CD4-positive, alpha-beta T cell treated with Interleukin-2 at 100 ng/mL for 4 hours (primary cell): ENCODE measurements at places on chromosomes 4 and X.

GRCh38 chr4:144267084-144267483 lies 126.6 kb upstream of the GYPA start:
- DNase-seq, result no peak

DNA sequence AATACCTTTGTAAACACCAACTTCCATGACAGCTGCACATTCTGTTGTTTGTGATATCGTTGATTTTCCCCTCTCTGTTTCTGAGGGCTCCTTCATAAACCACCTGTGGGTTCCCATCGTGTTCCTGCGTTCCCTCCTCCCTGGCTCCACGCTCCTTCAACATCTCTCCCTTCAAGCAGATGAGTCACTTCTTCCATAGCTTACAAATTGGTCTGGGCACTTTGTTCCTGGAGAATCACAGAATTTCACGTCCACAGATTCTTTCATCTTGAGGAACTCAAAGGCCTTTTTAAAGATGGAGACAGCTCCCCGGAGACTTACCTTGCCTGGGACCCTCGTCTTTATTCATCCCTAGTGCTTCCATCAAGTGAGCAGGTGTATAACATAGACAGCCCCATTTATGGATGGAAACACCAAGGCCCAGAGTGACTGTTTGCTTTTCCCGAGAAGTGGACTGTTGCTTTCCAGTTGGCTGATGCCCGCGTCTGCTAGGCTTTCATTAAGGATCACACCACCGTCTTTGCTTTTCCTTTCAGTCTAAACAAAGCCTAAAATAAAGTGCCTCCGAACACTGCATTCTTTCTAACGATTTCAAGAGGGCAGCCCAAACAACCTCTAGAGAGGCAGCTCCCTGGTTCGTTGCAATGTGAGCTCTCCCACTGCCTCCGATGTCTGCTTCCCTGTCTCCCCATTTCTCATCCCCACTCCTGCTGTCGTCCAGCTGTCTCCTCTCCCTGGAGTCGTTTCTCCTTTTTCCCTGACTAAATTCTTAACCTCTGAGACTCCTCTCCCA lies 146.3 kb upstream of the STX18 start:
- no peak for DNase-seq

- DNase-seq, result no peak
Observed at GRCh38 chr4:70571772-70572171, 20.3 kb upstream of the AMBN start.

DNA sequence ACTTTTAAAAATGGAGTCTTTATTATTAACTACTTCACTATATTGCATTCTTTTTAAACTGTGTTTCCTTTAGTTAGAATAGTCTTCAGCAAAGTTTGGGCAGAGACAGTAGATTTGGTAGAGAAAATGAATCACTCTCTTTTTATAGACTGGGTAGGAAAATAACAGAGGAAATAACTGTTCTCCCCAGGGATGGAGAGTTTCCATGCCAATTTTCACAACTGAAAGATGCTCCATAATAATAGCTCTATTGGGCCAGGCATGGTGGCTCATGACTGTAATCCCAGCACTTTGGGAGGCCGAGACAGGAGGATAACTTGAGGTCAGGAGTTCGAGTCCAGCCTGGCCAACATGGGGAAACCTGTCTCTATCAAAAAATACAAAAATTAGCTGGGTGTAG lies 13.1 kb downstream of the HSD17B13 start:
- DNase-seq, result no peak

DNA sequence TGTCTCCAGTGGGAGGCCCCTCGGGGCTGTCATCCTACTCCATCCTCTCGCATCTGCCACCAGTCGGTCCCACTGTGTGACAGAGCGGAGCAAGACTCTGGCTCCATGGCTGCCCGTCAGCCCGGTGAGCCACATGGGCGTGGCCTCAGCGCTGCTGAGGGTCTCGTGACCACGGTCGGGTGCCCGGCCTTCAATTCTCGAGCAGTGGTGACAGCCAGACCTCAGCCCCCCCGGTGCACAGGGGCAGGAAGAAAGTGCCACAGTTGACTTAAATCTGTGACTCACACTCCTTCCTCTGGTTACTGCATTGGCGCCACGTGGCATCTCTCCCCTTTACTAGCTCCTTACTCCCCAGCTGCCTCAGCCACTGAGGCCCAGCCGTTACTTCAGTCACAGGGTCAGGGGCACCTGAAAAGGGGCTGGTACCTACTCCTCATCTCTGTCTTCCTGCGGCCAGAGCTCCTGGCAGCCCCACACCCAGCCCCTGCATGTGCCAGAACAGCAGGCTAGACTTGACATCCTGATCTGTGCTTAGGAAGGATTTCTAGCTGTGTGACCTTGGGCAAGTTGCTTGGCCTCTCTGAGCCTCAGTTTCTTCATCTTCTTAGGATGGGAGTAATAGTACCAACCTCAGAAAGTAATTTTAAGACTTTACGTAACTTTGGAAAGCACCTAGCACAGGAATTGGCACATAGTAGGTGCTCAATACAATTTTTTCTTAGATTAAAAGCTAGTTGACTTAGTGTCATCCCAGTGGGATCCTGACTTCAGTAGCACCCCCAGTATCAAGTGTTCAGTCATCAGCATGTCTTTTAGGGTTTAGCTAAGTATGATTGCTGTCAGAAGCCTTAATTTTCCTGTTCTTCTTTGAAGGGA lies 66.1 kb downstream of the TNIP2 start:
- DNase-seq, result peak; percentile 35

DNA sequence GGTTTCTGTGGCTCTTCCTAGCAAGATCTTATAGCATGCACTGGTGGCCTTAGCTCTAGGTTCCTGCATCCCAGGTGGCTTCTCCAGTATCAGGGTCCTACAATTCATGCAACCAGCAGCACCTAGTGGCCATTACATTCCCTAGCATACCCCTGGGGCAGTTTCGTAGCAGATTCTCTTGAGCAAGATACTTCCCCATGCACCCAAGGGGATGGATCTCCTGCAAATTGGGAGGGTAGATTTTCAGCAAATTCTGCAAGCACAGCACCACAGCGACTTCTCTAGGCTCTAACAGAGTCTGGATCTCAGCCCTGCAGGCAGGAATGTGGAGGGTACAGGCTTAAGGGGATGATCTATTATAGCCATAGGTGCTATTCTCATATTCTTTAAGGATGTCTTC lies 13.1 kb upstream of the SLC9B1 start:
- no peak for DNase-seq

- DNase-seq, result no peak
Observed at GRCh38 chr4:88725986-88726385, 28.4 kb upstream of the NAP1L5 start.

DNA sequence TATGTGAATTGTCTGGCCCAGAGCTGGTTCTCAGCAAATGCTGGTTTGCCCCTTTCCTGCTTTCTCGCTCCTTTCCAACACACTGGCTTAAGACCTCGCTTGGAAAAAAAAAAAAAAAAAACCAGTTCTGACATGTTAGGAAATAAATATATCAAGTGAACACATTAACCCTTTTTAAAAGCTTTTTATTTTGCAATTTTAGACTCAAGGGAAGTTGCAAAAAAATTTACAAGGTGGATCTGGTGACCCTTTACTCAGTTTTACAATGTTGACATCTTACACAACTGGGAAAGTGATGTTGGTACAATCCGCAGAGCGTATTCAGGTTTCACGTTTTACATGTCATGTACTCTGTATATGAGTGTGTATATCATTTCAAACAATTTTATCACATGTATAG lies 100.1 kb downstream of the RTL5 start:
- no peak for DNase-seq

DNA sequence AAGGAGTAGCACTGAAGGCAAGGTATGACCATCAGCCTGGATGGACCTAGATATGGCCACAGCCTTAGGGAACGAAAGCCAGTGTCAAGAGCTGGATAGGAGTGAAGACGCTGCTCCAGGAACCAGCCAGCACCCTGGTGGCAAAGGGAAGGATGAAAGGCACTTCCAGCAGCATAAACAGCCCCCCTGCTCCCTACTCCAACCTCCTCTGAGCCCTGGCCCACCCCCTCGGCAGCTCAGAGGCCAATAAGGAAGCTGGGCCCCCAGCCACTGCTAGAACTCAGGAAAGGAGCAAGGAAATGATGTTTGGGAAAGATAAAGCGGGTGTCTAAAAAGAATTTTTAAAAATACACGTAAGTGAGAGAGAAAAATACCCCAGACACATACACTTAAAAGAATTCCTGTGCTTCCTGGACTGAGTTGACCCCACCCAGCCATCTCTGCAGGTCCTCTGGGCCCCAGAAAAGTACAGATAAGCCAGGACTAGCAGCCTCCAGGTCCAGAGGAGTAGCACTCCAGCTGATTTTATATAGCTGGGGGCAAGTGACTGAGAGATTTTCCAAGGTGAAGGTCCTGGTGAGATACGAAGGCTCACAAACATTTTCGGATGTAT lies 170.4 kb downstream of the SHROOM4 start:
- no peak for DNase-seq

DNA sequence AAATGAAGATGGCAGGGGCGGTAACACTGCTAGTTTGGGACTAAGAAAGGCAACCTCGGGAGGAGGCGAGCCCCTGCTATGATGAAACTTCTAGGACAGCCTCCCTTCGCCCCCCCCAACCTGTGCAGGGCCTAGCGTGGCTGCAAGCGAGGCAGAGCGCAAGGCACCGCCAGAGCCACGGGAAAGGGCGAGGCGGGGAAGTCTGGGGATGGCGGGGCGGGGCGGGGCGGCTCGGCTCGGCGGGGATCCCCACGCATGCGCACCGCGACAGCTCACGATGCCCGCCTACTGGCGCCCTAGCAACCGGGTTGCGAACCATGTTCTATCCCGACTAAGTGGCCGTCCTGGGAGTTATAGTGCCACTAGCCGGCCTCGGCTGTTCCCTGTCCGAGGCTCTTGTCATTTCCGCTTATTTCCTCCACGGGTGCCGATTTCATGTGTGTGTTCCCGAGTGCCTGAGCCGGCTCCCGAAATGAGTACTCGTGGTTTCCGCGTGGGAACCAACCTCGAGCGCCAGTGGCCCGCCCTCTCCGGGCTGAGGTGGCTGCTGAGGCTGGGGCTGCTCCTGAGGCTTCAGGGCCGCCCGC lies 28.7 kb upstream of the RBMX start:
- DNase-seq, result peak; percentile 71

GRCh38 chrX:134431894-134432293 lies 28.1 kb upstream of the HPRT1 start:
- DNase-seq, result no peak

DNA sequence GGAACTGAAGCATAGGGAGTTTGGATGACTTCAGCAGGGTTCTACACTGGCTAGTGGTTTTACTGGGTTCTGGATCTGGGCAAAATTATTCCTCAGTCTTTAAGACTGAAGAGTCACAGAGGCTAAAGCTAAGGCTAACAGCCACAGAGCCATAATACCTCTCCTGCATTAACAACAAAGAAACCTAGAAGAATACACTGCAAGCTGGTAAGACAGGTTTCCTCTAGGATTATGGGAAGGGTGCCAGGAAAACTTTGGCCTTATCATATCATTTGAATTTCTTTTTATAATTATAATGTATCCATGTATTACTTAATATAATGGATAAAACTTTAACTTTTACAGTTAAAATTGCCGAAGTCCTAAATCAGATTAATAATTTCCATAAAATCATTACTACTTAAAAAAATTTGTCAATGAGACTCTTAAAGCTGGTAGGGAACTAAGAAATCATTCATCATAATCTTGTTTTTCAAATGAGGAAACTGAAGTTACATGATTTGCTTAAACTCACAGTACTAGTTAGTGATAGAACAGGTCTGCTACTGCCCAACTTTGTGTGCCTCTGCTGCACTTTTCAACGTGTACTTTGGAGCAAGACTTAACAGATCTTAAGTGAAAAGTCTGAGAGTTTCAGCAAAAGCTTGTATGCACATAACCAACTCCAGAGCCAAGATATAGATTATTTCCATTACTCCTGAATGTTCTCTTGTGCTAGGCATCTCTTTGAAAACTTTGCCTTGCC lies 24.2 kb upstream of the PGRMC2 start:
- no peak for DNase-seq

DNA sequence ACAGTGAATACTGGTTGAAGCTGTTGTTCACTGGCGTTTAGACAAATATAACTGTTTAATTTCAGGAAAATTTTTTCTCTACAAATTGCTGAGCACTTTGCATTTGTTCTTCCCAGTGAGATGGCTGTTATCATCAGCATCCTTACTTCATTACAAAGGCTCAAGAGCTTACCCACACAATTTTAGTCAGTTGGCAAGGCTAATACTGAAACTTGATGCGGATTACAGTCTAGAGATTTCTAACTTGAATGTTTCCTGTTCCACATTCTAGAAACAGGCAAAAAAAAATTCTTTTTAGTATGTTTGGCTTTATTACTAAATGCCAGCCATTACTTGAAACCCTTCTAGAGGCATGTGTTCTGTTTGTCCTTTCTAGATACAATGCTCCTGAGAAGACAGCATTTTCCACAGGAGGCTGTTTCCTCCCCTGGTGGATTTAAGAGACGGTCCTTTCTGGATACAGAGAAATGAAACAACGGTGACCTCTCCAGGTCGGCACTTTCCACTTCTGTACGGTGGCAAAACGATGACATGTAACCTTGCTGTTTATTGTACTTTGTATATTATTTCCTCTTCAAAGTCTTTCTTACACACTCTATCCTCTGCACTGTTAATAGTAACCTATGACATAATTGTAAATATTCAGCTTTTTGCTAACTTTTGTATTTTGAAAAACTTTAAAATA lies 80.9 kb downstream of the RFC1 start:
- DNase-seq, result no peak

DNA sequence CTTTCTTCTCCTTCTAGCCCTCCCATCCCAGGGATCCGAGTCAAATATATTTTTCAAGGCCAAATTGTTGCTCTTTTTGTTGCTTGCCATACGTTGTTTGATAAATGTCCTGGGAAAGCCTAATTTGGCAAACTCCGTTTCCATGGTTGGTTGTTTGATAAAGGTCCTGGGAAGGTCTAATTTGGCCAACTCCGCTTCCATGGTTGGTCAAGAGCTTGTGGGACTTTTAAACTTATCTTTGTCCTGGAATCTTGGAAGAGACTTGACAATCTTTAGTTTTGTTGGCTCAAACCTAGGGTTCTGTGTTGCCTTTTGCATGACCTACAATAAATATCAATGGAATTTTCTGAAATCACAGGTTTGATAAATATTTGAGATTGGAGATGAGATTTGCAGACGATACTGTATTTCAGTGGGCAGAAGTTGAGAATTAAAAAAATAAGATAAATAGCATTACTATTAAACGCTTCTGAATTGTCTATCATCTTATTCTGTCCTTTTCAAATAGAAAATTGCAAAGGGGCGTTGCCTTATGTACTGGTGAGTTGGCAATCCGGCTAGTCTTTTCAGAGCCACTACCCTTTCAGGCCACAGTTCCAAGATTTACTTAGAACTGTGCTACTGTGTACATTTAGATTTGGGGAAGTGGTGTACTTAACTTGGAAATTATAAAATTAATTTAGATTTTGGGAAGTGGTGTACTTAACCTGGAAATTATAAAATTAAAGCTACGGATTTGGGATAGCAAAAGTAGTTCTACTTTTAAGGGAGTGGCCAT lies 804 bp downstream of the OSTC start:
- DNase-seq, result no peak

GRCh38 chr4:112952313-112952700 lies 97.1 kb upstream of the ANK2 start:
- DNase-seq, result no peak

DNA sequence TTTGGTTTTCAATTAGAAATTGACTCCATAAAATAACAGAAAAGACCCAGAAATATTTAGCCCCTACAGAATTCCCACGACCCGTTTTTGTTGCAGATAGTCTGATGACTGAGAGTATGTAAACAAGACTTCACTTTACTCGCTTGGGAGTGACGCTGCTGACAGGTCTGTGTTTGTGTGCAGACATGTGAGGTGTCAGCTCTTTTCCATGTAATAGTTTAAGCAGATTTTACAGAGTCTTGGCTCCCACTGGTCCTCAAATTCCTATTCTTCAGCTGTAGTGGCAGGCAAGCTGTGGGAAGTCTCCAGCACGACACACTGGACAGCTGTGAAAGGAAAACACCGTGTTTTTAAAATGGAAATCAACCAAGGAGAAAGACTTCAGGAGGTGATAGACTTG lies 455.7 kb downstream of the GABRG1 start:
- DNase-seq, result no peak
